Activated CD4-positive, alpha-beta memory T cell treated with anti-CD3 and anti-CD28 coated beads for 36 hours (primary cell): ENCODE measurements at places on chromosomes 11 and 22.

GRCh38 chr11:125550780-125551179 lies 18.5 kb upstream of the EI24 start:
- DNase-seq = no peak

- DNase-seq = no peak
These were observed 19.8 kb downstream of the CAT start for GRCh38 chr11:34458525-34458924.

DNA sequence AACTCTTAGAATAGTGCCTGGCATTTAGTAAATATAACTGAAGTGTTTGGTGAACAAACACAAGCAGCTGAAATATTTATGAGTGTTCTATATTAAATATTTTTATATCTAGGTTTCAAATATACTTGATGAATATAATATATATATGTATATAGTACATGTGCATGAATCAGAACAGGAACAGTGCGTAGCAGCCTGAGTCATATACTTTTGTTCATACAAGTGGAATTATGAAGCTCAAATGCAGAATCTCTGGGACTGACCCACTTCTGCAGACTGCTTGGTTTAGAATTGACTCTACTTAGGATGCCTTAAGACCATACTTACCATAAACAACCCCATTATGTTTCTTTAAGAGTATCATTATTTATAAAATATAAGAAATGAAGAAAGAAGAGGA lies 997.8 kb upstream of the RAG2 start:
- DNase-seq = no peak

DNA sequence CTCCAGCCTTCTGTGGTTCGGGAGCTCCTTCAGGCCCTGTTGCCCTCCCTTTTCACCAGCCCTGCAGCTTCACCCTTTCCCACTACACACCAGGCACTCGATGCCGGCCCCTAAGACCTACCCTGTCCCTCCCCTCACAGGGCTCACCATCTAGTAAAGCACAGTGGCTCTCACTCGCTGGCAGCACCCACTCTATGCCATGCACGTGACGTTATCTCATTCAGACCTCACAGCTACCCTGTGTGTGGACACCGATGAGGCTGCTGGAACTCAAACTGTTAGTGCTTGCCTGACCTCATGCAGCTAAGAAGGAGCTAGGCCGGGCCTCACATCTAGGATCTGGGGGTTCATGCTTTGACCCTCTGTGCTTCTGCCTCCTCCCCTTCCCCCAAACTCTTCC lies 45.5 kb downstream of the SCN3B start:
- DNase-seq = no peak

DNA sequence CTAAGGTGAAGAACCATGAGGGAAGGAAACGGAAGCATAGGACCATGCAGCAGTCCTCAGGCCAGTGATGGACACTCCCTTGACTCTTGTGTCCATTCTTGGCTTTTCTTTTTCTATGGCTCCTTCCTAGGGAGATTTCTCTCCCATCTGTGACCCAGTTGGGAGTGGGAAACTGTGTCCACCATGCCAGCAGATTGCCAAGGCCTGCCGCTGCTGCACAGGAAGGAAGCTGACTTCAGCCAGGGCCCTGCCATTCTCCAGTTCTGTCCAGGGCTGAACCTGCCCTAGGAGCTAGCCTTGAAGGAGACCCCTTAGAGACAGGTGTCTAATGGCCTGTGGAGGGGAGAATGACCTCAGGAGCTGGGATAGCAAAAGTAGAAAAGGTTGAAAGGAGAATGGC lies 17.4 kb downstream of the SSH3 start:
- no peak for DNase-seq

- no peak for DNase-seq
These were observed 487.2 kb downstream of the MN1 start for GRCh38 chr22:27314276-27314807.

DNA sequence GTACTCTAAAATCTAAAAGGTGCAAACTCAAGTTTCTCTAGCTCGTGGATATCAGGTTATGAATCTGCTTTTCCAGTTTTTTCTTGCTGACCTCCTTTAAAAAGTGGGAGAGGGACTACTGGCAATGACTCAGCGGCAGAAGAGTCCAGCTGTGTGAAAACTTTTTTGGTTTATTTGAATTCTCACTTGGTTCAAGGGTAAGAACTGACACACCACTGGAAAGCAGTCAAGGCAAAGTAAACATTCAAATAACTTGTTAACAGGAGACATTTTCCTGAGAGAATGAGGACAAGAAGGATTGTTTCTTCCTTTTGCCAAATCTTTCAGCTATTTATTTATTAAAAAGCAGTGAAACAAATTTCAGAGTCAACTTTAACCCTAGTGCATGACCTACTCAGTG lies 36.1 kb downstream of the CDON start:
- no peak for DNase-seq

DNA sequence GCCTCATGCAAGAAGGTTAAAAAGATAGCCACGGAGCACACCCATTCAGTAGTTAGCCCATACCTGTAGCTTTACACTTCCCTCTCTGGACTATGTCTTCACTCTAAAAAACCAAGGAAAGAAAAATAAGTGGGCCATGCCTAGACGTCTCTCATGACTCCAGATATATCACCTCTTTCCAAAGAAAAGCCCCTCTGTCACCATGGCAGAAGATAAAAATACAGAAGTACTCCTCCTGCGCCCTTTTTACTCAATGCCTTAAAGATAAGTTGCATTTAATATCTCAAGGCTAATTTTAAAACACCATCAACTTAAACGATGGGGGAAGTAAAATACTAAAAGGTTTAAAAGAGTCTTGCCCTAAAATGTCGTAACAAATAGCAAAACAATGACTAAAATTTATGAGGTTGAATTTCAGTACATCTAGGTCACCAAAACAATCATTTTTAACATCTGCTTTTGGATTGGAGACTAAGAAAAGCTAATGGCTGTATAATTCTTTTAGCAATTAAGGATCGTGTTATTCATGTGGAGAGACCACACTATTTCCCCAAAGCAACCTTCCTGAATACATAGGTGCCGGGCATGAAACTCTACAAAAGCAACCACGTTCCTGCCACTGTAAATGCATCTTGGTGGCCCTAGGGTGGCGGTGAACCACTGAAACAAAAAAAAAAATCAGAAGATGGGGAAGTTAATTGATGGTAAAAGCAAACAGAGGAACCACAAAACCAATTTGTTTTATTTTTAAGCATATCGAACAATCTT lies 46.0 kb downstream of the CELF1 start:
- no peak for DNase-seq

DNA sequence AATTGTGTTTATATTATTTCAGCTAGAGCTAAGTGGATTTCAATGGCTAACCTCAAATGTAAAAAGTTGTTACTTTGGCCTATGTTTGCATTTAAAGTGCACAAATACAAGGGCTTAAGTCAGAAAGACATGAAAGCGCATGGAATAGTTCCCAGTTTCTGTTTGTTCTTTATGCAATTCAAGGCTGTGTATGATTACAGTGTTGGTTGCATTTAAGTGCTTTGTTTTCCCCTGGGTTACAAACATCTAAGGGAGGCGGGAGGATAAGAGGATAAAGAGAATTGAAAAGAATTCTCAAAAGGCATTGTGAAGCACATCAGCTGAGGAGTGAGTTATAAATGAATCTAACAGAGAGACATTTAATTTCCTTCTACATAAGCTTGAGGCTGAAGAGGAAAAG lies 453.4 kb downstream of the NTM start:
- DNase-seq = no peak

DNA sequence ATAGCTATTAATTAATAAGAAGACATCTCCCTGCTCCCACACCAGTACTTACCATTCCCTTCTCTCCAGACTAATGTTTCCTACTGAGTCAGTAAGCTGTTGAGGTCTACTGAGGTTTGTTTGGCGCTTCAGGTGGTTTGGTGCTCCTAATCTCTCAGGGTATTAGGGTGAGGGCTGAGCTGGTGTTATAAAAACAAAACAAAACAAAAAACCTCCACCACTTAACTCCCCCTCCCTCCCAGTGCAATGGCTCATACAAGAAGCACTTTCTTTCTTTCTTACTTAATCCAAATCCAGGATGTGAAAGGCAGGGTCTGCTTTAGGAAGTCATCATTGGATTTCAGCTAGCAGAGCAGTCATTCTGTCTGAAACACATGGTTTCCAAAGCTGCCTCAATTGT lies 15.3 kb downstream of the CSTPP1 start:
- no peak for DNase-seq

DNA sequence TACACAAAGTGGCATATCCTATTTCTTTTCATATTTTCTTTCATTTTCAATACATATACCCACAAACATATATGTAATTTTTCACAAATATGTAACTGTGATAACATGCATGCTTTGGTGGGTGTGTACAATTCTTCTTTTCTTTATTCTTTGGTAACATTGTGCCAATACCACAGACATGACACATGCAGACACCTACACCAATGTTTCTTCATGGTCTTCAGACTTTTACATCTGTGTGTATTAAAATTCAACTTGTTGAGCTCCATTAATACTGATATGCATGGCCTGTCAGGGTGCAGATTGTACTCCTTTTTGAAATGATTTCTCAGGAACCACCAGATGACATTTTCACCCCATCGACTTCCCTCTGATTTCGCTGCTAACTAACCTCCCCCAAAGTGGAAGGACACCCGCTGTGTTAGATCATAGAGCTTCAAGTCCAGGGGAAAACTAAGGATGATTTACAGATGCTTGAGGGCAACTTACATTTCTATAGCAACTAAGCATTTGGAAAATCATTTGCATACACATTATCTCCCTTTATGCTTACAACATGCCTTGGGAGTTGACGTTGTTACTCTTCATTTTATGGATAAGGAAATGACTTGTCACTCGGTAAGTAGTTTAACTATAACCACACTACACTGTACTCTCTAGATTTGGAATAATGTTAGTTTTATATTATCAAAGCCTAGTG lies 10.5 kb upstream of the PANX3 start:
- DNase-seq = no peak

DNA sequence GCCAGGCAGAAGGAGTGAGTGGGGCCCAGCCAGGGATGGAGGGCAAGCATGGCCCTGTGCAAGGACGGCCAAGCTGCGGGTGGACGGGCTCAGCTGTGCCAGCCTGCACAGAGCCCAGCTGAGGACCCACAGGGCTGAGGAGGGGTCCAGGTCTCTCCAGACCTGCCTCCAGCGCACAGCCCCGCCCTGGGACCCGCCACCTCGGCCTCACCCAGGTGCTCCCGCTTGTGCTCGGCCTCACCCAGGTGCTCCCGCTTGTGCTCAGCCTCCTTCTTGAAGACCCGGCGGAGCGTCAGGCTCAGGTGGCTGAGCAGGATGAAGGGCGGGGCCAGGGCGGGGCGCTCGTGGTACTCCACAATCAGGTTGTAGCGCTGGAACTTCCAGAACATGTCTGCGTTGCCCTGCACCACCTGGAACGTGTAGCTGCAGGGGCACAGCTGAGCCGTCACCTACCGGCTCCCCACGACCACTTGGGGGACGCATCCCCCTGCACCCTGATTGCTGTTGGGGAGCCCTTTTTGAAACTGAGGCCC lies 6.4 kb downstream of the TSSC4 start:
- DNase-seq = no peak

DNA sequence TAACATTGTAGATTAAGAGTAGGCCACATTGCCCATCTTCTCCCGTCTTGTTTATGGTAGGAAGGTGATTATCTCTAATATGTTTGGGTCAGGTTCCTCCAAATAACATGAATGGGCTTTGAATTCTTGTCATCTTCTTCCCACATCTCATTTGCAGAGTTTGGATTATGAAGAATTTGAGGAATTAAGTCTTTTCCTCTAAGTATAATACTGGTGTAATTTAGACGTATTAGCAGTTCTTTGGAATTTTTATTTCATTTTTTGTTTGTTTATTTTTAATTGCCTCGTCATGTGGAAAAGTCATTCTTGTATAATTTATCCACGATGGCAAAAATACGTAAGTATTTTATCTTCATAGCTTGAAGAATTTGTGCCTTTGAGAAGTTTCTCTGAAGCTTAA lies 73.4 kb downstream of the ARHGEF12 start:
- DNase-seq = no peak

- no peak for DNase-seq
These were observed 44.7 kb downstream of the TMEM123 start for GRCh38 chr11:102407901-102408300.

- no peak for DNase-seq
These were observed 107.8 kb upstream of the LMO1 start for GRCh38 chr11:8371516-8371884.

DNA sequence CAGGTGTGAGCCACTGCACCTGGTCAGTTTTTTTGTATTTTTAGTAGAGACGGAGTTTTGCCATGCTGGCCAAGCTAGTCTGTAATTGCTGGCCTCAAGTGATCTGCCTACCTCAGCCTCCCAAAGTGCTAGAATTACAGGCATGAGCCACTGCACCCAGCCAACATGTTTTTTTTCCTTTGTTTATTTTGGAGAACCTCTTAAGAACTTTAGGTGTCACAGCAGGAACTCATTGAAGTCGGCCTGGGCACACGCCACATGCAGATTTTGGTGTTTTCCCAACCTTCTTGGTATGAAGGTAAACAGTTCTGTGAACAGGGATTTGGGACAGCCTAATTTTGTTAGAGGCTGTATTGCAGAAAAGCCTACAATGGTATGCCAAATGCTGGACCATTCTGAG lies 9.4 kb downstream of the DIXDC1 start:
- DNase-seq = no peak

- no peak for DNase-seq
These were observed 15.3 kb downstream of the PTPN5 start for GRCh38 chr11:18776324-18776723.

DNA sequence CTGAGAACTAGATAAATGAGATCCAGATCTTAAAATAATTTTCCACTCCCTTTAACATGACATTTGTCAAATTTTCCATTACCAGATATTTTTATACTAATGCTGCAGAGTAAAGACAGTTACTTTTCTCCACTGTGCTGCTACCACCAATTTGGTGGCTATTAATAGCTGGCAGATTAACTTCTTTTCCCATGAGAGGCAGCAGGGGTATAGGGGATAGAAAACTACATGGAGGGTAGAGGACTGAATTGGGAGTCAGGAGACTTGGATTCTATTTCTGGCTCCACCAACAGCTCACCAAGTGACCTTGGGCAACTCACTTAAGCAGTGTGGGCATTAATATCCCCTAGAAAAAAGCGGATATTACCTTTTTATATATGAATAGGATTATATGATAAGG lies 69.2 kb downstream of the KIF18A start:
- DNase-seq = no peak

- DNase-seq = no peak
These were observed 25.8 kb downstream of the MRGPRD start for GRCh38 chr11:68954836-68955606.

- no peak for DNase-seq
These were observed 289.4 kb downstream of the SBF2 start for GRCh38 chr11:10004526-10005113.

DNA sequence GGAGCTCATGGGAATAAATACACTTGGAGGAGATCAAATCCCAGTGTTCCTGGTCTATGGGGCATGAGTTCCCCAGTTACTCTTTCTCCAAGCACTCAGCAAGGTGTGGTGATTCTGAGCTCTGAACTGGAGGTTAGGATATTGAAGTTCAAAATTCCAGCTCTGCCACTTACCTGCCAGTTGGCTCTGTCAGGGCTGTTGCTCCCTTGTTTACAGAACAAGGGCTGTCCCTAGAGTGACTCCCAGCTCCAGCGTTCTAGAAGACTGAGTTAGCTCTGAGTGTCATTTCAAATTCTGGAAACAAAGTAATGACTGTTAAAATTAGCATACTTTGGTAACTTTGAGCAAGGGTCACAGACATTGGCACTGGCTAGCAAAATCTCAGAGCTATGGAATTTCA lies 69.7 kb upstream of the ZBED5 start:
- DNase-seq = no peak

- no peak for DNase-seq
These were observed 294.0 kb upstream of the CTSC start for GRCh38 chr11:88631497-88631896.
